Activated CD4-positive, alpha-beta T cell treated with anti-CD3 and anti-CD28 coated beads for 36 hours (primary cell): ENCODE measurements at places on chromosomes 6 and 20. TPM values are rescaled to one million over a fixed set of nuclear protein-coding genes. Genes with fewer than 3 reads are reported as not detected.

Gene PSORS1C1
- total RNA-seq, result 0.33 TPM

GRCh38 chr20:30484009-30484748, 773.3 kb upstream of the DEFB115 start:
- H3K27ac ChIP-seq, result no peak overlapping the region
- no peak overlapping the region for H3K4me3 ChIP-seq
- no peak for DNase-seq
- peaks cover 7% of the 10 kb centered on the region for H3K36me3 ChIP-seq
- peaks cover 2% of the 10 kb centered on the region for H3K27me3 ChIP-seq
- no peaks in the 10 kb centered on the region for H3K4me1 ChIP-seq

DNA sequence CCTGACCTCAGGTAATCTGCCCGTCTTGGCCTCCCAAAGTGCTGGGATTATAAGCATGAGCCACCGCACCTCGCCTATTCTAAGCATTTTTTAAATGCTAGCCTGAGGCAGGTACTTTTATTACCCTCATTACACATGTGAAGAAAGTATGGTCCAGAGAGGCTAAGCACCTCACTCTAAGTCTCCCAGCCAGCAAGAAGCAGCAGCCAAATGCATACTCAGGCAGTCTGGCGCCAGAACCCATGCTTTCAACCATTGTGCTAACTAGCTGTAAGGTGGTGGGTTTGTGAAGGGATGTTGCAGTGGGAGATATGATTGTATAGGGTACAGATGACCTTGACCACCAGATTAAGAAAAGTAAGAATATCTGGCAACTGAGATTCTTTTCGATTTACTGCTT, 26.1 kb upstream of the RIPOR2 start:
- H3K27me3 ChIP-seq, result no peaks in the 10 kb centered on the region
- H3K36me3 ChIP-seq, result peaks cover 21% of the 10 kb centered on the region
- peaks cover 71% of the 10 kb centered on the region for H3K4me1 ChIP-seq
- no peak overlapping the region for H3K4me3 ChIP-seq
- no peak for DNase-seq
- H3K27ac ChIP-seq, result peak overlapping the region; percentile 26

- H3K4me1 ChIP-seq, result no peaks in the 10 kb centered on the region
- no peaks in the 10 kb centered on the region for H3K27me3 ChIP-seq
- H3K27ac ChIP-seq, result no peak overlapping the region
These were observed 150.6 kb downstream of the QKI start for GRCh38 chr6:163565140-163565539.

DNA sequence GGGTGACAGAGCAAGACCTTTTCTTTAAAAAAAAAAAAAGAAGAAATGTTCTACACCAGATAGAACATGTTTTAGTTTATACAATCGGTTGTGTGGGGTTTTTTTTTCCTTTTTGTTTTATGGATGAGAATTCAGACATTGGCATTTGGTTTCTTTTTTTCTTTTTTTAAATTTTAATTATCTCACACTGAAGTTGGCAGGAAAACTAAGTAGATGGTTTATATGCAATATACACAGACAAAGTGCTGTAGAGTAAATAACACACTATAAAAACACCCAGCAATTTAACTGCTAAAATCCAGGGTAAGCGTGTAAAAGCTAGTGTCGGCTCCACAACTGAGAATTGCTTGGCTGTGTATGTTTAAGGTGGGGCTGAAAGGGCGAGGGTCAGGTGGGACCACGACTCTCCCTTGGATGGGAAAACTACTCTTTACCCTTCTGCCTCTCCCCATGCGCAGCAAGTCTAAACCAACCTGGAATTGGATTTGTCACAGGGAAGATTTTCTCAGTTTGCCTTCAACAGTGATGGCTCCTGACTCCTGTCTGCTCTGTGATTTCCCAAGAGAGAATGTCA, 147.1 kb upstream of the MARCKS start:
- H3K36me3 ChIP-seq, result no peaks in the 10 kb centered on the region
- H3K27ac ChIP-seq, result no peak overlapping the region
- DNase-seq, result no peak
- H3K27me3 ChIP-seq, result no peaks in the 10 kb centered on the region
- H3K4me1 ChIP-seq, result no peaks in the 10 kb centered on the region
- H3K4me3 ChIP-seq, result no peak overlapping the region

Gene GABRR1
- total RNA-seq, result not detected

Gene MYLK2
- total RNA-seq, result 0.39 TPM

Gene FKBP5
- 140 TPM for total RNA-seq

DNA sequence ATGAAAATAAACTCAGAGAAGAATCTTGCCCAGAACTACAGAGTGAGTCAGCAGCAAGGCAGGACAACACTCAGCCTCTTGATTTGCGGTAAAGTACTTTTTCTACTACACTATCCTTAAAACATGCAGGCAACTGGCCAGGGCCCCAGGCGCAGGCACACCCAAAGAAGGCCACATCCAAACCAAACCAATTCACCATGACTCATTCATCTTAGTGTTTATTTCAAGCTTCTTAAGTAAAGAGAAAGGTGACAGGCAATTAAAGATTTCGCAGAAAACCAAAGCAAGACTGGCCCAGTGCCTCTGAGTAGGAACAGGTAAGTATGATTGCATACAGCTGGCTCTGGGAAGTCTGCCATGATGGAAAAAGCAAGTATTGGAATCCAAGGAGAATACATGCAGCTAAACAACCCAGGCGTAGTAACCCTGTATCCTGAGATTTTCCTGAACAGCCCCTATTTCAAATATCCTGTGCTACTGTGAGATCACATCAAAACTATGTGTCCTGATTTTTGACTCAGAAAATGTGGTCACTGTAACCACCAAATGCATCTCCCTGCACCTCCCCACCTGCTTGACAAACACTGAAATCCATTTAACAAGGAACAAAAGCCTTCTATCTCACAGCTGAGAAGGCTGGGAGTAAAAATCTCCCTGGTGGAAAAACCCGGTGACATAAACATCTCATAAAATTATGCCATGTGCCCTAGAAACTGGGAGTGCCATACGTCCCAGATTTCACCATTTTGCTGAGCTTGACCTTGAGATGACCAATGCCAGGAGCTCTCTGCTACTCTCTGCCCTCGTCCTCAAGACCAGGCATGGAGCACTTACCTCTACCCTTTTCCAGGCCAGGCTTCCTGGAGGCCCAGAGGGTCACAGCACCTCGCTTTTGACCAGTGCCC, 12.4 kb downstream of the WFDC3 start:
- no peak overlapping the region for H3K4me3 ChIP-seq
- no peak overlapping the region for H3K27ac ChIP-seq
- no peaks in the 10 kb centered on the region for H3K36me3 ChIP-seq
- H3K27me3 ChIP-seq, result peaks cover 7% of the 10 kb centered on the region

Gene IMPG1
- total RNA-seq, result not detected

- no peaks in the 10 kb centered on the region for H3K27me3 ChIP-seq
- H3K4me1 ChIP-seq, result peaks cover 67% of the 10 kb centered on the region
- H3K27ac ChIP-seq, result no peak overlapping the region
- peaks cover 29% of the 10 kb centered on the region for H3K36me3 ChIP-seq
- DNase-seq, result peak; percentile 54
These were observed 13.5 kb downstream of the NCOA7 start for GRCh38 chr6:125804264-125804663.

- H3K27me3 ChIP-seq, result no peaks in the 10 kb centered on the region
- H3K4me1 ChIP-seq, result peaks cover 10% of the 10 kb centered on the region
- no peak for DNase-seq
- H3K27ac ChIP-seq, result no peak overlapping the region
These were observed 6.0 kb downstream of the FUCA2 start for GRCh38 chr6:143505537-143505936.

Gene PLN
- not detected for total RNA-seq

DNA sequence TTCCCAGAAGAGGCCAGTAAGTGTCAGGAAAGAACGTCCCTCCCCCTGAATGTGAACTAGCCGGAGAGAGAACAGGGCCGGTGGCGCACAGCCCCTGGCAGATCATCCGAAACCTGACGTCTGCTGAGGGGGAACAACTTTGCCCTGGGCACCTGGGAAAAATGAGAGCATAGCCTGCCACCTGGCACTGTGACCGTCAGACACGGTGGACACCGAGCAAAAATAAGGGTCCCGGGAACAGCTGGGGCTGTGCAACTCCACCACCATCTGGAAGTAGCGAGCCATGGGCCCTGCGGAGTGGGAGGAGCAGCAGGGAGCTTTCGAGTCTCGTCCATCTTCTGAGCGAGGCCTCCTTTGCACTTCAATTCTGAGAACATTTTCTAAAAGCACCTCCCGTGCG, 110.8 kb downstream of the EDN3 start:
- H3K4me1 ChIP-seq, result no peaks in the 10 kb centered on the region
- peaks cover 4% of the 10 kb centered on the region for H3K27me3 ChIP-seq
- H3K36me3 ChIP-seq, result no peaks in the 10 kb centered on the region
- H3K4me3 ChIP-seq, result no peak overlapping the region
- H3K27ac ChIP-seq, result no peak overlapping the region

DNA sequence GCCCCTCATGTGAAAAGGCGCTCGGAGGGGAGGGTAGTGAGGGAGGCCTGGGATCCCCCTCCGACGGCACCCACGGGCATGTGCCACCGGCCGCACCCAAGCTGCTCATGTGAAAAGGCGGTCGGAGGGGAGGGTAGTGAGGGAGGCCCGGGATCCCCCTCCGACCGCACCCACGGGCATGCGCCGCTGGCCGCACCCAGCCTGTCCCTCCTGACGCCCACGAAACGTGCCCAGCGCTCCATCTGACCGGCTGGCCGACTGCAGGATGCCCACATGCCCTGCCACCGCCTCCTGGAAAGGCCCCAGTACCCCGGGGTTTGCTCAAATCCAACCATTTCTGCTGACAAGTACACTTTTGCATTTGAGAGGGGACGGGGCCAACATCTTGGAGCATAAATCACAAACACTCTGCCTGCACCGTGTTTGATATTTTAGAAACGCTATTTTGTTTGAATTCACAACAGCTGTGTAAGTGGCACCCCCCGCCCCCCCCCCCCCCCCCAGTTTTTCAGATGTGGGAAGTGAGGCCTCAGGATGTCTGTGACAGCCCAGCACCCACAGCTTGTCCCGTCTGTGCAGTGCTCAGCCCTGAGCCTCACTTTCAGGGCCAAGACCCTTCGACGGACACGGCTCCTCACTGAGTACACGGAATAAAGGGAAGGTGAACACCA, 34.1 kb downstream of the SLC2A4RG start:
- no peak for DNase-seq
- H3K4me3 ChIP-seq, result no peak overlapping the region
- H3K4me1 ChIP-seq, result peaks cover 6% of the 10 kb centered on the region
- no peak overlapping the region for H3K27ac ChIP-seq

Gene PTCRA
- total RNA-seq, result not detected

Gene FAM83B
- not detected for total RNA-seq

- H3K27ac ChIP-seq, result peak overlapping the region; percentile 67
- peaks cover 2% of the 10 kb centered on the region for H3K36me3 ChIP-seq
- DNase-seq, result no peak
- H3K27me3 ChIP-seq, result peaks cover 1% of the 10 kb centered on the region
- H3K4me3 ChIP-seq, result no peak overlapping the region
- H3K4me1 ChIP-seq, result peaks cover 37% of the 10 kb centered on the region
These were observed 145.2 kb upstream of the CITED2 start for GRCh38 chr6:139519571-139520031.

Gene HAO1
- not detected for total RNA-seq

DNA sequence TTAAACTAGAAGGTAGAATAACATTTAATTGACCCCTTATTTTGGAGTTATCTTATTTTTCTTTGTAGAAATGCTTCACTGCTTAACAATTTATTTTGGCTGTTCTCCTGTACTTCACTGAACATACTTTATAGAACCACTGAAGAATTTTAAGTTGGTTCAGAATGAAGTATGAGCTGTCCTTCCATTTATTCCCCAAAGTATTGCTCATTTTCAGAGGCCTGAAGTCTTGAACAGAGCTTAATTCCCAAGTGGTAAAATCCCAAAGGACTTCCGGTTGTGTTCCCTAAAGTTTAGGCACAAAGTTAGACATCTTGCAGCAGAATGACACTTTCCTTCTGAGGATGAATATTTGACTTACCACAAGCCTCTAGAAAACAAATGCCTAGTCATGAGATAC, 233.3 kb downstream of the TINAG start:
- no peaks in the 10 kb centered on the region for H3K4me1 ChIP-seq
- H3K27ac ChIP-seq, result no peak overlapping the region
- H3K4me3 ChIP-seq, result no peak overlapping the region
- no peaks in the 10 kb centered on the region for H3K27me3 ChIP-seq

Gene AAR2
- total RNA-seq, result 18.7 TPM

GRCh38 chr6:153076431-153076830, 54.7 kb downstream of the RGS17 start:
- H3K36me3 ChIP-seq, result no peaks in the 10 kb centered on the region
- no peak overlapping the region for H3K4me3 ChIP-seq
- no peak overlapping the region for H3K27ac ChIP-seq
- DNase-seq, result no peak
